ENCODE measurements at places on chromosomes 2 and 18.

DNA sequence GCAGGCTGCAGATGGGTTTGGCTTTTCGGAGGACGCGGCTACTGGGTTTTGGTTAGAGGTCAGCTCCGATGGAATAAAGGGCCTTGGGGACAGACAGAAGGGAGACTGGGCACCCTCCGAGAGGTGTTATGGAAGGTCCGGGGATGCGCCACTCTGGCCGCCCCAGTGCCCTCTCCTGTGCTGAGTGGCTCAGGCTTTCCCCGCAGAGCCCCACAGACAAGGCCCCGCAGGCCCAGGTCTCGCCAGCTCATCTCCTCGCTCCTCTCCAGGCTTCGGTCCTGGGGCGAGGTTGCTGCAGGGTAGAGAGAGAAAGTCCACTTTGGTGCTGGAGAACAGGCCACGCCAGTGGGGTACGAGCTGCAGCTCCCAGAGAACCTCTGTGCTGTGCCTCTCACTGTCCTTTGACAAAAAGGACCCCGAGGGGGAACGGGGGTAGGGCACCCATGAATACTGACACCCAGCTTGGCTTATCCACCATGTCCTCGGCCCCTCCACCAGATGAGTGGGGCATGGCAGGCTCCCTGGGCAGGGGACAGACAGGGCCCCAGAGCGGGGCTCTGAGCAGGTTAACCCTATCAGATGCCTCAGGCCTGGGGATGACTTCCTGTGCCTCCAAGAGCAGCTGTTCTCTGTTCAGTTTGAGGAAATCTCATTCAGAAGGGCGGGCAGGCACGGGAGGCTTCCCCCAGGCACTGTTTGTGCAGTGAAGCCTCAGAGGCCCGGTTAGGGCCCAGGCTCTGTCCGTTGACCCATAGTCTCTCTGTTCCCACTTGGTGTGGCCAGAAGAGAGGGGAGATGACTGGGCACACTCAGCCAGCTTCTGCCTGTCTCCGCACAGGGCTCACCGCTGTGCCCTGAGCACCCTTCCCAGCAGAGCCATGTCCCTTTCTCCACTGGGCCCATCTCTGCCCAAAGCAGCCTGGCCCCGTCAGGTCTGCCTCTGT lies 15.7 kb upstream of the CNNM3 start:
- no peak for DNase-seq

DNA sequence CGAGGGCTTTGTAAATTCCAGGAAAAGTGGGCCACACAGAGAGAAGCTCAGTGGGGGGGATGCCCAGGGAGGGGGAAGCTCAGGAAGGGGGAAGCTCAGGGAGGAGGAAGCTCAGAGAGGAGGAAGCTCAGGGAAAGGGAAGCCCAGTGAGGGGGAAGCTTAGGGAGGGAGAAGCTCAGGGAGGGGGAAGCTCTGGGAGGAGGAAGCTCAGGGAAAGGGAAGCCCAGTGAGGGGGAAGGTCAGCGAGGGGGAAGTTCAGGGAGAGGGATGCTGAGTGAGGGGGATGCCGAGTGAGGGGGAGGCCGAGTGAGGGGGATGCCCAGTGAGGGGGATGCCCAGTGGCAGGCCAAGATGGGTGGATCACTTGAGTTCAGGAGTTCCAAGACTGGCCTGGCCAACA lies 821 bp upstream of the CHRNG start:
- no peak for DNase-seq

DNA sequence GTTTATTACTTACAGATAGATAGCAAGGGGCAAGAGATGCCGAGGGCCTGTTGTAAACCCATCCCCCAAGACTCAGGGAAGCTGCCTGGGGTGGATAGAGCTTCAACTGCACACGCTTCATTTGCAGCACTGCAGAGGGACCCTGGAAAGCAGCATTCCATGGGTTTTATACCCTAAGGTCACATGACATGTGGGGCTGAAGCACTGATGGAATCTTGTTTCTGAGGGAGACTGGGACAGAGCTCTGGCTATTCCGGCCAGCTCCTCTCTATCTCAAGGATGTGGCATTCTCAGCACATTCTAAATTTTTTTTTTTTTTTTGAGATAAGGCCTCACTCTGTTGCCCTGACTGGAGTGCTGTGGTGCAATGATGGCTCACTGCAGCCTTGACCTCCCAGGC lies 300.1 kb downstream of the MYCN start:
- DNase-seq = no peak

- DNase-seq = no peak
Observed at GRCh38 chr18:43115076-43115921, at the start of gene RIT2. RIT2 (minus strand) TSS chr18:43115685.

GRCh38 chr2:240960309-240960970 lies 38.0 kb upstream of the SNED1 start:
- no peak for DNase-seq

DNA sequence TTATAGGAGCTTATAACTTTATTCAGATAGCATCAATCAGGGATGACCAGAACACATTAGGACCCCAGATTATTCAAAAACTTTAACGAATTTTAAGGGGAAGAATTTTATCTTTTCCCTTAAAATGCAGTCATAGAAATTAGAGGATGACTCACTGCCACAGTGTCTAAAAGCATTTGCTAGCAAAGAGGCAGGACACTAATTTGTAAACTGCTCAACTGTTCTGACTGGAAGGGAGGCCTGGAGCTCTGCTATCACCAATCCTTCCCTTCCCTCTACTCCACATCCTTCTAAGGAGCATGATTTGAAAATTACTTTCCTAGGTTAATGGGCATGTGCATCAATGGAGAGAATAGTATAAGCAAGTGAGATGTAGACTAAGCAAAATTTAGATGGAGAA lies 40.5 kb downstream of the PREPL start:
- no peak for DNase-seq

GRCh38 chr2:144162652-144163051 lies 357.3 kb downstream of the ZEB2 start:
- no peak for DNase-seq

DNA sequence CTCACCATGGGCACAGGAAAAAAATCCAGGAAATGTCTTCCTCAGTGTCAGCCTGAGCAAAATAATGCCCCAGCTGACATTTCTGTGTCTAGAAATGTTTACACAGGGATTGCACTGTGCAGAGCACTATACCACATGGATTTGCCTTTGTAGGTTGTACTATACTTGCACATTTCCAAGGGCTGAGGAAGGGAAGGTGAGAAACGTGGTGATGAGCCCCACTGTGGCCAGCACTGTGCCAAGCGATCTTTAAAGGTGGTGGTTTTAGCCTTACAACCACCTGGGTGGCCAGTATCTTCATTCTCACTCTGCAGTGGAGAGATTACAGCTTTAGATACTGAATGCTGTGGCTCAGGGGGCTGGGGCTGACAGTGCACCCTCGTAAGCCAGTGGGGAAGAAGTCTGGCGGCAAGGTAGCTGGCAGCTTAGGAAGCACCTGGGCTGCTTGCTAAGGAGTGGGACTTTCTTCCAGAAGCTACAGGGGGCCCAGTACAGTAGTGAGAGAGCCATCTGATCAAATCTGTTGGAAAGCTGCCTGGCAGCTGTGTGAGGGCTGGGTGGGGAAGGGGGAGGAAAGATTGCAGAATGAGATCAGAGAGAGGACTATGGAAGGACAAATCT lies 81.4 kb upstream of the MSH2 start:
- DNase-seq = no peak

DNA sequence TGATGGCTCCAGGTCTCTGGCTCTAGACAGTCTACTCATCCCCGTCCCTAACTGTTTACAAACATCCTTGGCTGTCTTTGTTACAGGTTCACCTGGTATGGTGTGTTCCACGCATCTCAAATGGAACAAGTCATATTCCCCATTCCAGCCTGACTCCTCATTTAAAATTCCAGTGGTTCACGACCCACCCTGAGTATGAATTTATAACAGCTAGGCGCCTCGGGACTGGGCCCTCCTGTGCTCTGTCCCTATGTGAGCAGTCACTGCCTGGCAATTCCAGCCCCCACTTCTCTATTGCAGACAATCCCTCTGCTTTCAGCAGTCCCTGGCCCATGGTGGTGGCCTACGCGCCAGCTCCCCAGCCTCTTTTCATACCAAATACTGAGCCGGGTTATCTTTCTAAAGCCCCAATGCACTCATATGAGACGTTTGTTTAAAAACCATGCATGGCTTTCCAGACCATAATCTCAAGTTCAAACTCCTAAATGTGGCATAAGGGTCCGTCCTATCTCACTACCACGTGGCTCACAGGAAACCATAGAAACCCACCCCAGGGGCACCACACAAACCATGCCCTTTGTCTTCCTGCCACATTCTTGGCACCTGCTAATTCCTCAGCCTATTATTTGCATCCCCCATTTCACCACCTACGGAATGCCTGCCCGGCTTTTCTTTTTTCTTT lies 1.6 kb downstream of the SERPINB8 start:
- DNase-seq = no peak

DNA sequence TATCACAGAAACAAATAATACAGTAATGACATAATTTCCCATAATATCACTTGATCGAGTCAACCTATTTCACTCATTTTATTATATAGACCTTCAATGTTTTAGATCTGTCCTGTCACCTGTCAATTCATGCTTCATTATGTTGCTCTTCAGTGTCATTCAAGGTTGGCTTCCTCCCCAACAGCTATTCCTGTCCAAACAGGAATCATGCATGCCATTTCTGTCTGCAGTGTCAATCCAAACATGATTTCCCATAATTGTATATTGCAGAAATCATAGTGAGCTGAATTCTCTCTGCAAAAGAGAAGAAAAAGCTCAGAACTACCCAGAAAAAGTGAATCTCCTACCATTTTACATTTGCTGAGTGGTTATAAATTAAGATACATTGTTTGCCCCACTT lies 628.6 kb downstream of the NR4A2 start:
- DNase-seq = no peak

- no peak for DNase-seq
Observed at GRCh38 chr2:237452861-237453260, 34.2 kb upstream of the MLPH start.

- DNase-seq = peak; percentile 31
Observed at GRCh38 chr18:63317982-63318888, 1.3 kb downstream of the BCL2 start.

- DNase-seq = no peak
Observed at GRCh38 chr2:201779901-201780673, 646 bp downstream of the ALS2 start.

DNA sequence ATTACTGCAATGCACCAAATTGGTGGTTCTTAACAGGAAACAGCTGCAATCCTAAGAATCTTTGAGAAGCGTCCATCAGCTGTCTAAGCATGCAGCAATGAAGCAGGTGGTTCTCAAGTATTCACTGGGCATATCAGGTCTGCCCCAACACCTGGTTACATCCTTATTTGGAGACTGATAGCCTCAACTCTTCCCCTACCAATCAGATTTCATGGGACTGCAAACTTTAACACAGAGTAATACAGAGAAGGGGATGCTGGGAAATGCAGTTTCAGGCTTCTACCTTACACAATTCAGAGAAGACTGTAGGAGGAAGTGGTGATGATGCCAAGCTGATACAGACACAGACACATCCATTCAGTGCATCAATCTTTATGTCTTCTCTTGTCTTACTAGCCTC lies 240.5 kb downstream of the BCL2 start:
- no peak for DNase-seq

- no peak for DNase-seq
Observed at GRCh38 chr2:3463186-3463835, 56.0 kb downstream of the ADI1 start.

GRCh38 chr2:160628811-160629210 lies 135.2 kb upstream of the RBMS1 start:
- DNase-seq = no peak

All from stimulated activated CD8-positive, alpha-beta memory T cell treated with anti-CD3 and anti-CD28 coated beads, Interleukin-15, amount 100 ng/mL, for 24 hours (primary cell).